Activated CD4-positive, alpha-beta memory T cell treated with anti-CD3 and anti-CD28 coated beads, Interleukin-2, amount 10 ng/mL, durations not matched to agents 7 days and 5 days (primary cell): ENCODE measurements at places on chromosomes 2 and 18.

DNA sequence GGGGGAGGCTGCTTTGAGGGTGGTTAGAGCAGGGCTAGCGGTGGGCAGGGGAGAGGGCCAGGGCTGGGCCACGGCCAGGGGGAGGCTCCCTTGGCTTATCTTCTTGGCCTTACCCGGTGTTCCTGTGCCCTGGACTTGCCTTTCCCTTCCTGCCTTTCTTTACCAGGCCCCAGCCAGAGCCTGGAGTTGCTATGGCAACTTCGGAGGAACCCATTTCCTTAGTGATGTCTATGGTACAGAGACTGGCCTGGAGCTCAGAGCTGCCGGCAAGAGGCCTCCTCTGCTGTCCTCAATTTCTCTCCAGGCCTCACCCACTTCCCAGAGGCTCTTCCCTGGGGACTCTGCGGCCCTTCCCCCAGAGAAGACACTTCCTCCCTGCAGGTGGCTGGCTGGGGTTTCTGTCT, 11.5 kb downstream of the SPEG start:
- DNase-seq, result no peak

DNA sequence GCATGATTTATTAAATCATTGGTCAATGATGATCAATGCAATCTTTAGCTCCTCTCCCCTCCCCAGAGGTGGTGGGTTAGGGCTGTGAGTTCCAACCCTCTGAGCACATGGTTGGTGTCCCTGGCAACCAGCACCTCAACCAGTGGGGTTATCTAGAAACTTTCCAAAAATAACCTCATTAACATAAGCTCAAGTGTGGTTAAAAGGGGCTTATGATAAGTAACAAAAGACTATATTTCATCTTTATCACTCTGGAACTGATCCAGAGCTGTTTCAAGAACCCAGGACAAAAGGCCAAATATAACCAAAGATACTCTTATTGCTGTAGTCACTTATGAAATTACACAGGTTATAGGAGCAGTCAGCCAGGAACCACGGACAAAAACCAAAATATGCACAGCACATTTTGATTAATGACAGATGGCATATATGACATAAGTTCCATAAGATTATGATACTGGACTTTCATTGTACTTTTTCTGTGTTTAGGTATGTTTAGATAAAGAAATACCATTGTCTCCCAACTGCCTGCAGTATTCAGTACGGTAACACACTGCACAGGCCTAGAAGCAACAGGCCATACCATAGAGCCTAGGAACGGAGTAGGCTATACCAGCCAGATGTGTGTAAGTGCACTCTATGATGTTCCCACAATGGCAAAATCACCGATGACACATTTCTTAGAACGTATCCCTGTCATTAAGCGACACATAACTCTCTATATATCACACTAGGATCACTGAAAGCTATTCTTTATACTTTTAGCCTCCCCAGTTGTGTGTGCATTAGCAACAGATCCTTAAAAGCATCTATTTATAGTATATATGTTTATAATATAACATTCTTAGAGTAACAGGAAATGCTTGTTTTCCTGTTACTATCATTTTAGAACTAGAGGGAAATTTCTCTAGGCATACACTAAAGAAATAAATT, 31.9 kb downstream of the KIDINS220 start:
- no peak for DNase-seq

DNA sequence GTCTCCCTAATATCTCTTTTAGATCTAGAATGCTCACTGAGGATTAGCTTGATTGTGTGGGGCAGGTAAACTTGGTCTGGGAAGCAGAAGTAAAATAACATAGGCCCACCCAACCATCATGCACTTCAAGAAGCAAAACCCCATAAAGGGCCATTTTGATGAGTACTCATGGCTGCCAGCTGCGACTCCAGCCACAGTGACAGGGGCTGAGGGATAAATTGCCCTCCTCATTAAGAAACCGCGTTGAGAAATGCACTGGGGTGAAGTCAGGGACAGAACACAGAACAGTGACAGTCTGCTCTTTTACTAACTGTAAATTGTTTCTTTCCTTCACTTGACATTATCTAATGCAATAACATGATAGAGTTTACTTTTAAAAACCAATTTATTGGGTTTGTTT, 60.2 kb downstream of the RND3 start:
- DNase-seq, result no peak

DNA sequence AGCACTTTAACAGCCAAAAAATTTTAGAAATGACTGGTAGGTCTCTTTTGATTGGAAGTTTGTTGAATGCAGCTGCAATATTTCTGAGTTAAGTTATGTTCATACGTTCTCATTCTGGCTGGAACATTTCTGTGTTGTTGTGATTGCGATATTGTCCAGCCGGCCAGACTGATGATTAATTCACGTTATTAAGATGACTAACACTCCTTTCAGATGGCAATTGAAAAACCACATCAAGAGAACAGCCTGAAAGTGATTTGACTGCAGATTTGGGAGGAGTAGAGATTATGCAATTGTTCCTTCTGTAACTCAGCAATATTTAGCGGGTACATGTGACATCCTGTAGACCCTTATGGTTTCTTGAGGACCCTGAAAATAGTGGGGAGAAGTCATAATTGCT, 133.7 kb downstream of the FBXO15 start:
- DNase-seq, result no peak

DNA sequence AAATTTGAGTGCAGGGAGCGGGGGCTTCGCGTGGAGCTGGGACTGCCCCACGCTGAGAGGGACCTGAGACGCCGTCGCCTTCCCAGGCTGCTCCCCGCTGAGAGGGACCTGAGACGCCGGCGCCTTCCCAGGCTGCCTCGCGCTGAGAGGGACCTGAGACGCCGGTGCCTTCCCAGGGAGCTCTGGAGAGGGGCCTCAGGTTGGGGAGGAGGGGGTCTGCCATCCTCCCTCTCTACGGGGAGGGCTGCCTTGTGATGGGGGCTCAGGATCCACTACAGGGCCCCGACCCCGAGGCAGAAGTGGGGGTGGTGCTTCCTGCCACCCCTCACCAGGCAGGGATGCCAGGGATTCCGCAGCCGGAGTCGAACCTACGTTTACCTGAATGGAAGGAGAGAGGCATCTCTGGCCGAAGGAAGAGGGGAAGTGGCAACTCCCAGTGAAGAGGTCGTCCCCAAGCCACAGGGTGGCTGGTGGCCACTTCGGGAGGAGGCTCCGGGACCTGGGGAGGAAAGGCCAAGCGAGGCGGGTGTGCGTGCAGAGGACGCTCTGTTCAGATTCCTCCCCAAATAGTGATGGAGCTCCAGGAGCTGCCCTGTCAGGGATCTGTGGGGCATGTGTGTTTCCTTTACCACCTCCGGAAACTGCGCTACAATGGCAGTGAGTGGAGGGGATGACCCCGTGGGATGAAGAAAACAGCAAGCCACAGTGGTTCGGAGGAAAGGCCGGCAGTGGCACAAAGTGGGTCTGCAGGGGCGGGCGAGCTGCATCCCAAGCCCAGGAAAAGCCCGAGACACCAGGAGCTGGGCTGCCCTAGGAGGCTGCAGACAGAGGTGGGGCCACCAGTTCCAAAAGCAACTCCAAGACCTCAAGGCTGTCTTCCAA, 108.2 kb upstream of the CTDP1 start:
- no peak for DNase-seq

- no peak for DNase-seq
Observed at GRCh38 chr2:7930800-7931635, 750.8 kb upstream of the ID2 start.

- DNase-seq, result no peak
Observed at GRCh38 chr2:192327576-192327975, 132.8 kb upstream of the TMEFF2 start.

GRCh38 chr18:44386401-44386800, 294.3 kb upstream of the SETBP1 start:
- DNase-seq, result no peak

DNA sequence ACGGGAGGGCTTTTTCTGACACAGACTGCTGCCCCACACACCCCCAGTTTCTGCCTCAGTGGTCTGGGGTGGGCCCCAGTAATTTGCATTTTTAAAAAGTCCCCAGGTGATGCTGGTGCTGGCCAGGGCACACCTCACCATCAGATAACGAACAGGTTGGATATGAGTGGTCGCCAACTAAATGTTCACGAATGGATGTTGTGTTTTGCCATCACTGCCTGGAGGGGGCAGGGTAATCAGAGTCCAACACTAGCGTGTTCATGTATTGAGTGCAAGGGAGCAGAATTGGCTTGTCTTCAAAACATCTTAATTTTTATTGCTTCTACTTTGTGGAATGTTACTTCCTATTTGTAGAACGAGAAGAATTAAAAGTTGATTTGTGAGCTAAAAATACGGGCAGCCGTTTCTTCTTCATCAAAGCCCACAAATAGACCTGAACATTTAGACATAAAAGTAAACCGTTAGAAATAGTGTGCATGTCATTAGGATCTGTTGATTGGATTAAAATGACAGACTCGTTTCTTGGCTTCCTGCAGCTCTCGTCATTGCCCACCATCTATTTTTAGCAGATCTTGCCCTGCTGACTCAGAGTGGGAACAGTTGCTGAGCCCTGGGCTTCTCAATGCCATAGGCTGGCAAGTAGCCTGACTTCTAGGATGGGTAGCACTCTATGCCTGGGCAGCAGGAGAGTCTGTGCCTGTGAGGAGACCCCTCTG, 45.2 kb downstream of the NCK2 start:
- DNase-seq, result peak; percentile 84

- DNase-seq, result no peak
Observed at GRCh38 chr2:212649646-212650045, 111.0 kb upstream of the ERBB4 start.

GRCh38 chr2:144513388-144514101, 6.4 kb downstream of the ZEB2 start:
- DNase-seq, result no peak
